ENCODE measurements at places on chromosomes 5 and 9.

DNA sequence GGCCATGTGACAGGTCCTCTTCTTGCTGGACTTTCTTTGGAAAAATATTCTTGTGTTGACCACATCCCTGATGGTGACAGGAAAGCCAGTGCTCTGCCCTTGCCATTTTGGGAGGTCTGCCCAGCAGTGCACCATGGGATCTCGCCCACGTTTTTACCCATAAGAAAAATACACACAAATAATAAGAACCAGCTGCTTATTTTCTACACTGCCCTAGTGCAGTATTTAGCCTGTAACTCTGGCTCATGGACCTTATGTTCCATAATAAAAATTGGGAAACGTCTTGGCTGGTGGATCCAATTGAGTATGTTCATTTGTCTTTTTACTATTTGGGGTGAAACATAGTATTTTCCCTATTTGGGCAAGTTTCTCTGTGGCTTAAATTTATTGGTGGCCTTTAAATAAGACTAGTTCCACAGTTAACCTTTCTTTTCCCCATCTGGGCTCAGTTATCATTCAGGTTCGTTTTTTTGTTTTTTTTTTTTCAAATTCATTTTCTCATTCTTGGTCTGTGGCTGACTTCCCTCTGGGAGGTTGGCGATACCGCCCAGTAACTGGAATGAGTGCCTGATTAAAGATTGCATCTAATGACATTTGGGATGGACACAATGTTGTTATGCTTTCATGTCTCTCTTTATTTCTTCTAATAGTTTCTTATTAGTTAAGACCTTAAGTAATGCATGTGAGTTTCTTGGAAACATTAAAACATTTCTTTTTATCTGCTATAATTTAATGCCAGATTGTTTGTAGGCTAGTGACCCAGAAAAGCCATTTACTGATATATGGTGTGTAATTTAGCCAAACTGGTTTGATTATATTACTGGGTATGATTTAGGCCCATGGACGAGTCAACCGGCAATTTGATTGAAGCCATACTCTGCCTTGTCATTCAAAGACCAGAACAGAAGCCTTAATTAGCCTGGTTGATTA lies 163.7 kb downstream of the FGF10 start:
- DNase-seq = no peak

DNA sequence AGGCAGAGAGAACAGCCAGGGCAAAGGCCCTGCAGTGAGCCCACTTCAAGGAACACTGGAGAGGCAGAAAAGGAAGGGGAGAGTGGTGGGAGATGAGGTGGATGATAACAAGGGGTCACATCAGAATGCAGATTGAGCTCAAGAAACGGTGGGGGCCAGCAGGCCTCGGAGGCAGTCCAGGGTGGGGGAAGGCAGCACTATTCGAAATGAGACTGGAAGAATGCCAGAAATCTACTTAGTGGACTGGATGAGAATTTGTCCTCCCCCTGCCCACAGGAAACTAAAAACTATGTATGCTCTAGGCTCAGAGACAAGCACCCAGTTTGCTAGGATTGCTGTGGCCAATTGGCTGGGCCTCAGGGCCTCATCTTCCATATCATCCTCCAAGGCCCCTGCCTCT lies 148.7 kb downstream of the ADAMTS12 start:
- no peak for DNase-seq

DNA sequence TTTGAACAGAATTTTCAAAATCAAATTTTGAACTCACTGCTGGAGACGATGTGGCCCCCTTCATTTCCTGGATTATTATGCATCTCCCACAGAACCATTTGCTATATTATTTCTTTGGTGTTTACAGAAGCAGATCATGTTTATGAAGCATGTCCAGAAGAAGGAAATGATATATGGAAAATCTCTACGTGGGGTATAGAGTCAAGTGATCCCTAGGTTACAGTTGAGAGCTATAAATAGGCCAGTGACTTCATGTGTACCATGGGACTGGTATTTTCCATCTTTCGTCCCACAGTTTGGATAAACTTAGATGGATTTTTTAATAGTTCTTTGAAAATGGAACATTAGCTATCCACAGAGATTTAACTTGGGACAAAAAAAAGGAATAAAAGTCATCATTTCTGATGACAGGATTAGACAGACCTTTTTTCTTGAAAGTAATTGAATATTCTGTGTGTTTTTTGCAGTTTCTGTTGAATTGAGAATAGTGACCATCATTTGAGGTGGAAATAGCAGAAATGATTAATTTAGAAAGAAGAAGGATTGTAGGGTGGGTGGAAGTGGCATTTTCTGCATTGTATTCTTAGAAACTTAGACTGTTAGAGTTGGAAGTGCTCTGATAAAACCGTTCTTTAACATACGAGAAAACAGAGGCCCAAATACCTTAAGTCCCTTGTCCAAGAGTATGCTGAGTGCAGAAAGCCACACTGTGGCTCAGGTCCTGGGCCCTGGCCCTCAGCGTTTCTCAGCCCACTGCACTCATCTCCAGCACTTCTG lies 136.4 kb downstream of the PIP5K1B start:
- no peak for DNase-seq

DNA sequence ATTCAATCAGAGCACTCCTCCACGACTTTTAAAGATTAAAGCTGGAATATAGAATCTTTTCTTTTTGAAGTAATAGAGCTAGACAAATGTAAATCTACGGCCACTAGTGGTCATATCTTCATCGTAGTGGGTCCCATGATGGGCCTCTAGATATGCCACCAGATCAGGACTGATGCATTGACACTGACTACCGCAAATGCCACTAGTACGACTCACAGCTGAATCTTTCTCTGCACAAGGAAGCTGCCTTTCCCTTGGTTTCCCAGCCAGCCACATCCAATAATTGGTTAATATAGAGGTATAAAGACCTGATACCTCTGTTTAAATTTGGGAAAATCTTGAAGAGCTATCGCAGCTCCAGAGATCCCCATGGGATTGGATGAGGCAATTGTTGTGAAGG lies 37.8 kb upstream of the ADRB2 start:
- no peak for DNase-seq

DNA sequence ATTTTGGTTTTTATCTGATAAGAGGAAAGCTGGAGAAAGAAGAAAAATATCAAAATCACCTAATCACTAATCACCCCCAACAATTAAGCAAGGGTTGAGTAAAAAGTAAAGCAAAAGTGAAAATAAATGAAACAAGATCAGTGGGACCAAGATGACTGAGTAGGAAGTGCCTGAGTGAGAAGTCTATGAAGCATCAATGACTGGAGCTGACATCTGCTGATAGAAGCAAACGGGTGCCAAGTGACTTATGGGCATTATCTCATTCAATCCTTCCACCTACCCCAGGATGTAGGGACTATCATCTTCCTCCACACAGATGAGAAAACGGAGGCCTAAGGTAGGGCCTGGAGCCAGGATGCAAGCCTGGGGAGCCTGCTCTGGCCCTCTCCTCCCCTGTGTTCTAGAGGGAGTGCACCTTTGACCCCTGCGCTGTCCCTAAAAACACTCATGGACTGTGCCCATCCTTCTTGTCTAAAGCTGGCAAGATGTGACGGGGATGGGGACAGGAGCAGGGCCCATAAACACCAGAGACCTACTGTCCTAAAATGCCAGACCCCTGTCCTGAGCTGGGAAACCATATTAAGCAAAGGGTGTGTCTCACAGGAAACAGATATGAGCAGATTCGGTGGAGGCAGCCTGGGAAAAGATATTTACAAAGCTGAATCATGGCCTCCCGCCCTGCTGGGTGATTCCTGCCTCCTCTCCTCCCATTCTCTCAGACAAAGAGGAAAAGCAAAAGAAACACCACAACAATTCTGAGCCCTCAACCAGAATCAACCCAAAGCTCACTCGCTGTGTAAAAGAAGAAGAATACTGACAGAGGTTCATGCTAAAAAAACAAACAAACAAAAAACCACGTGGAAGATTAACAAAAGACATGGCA lies 116.0 kb downstream of the AUH start:
- no peak for DNase-seq

GRCh38 chr5:153562189-153562588 lies 71.7 kb downstream of the GRIA1 start:
- peak; percentile 23 for DNase-seq

GRCh38 chr9:129373361-129373760 lies 195.3 kb upstream of the IER5L start:
- DNase-seq = no peak

DNA sequence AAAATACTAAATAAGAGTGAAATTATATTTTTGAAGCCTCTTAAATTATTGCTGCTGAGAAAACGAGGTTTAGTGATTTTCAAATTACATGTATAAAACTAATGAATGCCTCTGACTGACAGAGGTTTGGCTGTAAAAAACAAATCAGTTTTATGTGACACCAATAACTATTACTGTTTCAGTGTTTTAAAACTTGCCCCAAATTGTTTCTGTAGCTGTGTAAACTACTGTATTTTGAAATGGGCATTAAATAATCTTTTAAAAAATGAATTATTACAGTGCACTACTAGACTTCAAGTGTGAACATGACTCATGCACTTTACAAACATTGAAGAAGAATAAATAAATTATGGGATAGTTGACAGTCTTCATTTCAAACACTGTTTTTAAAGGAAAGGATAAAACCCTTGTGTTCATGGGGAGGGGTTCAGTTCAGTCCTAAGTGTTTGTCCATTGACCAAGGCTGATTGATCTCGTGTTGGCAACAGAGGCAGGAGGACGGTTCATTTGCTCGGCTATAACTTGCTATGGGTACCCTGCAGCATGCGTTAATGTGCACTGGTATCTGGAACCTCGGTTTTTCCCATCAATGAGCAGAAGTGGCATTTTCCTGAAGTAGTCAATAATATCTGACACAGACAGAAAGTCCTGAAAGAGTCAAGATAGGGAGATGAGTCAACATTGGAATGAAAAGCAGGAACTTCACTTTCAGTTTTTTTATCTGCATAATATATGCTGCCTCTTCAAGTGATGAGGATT lies 15.6 kb downstream of the C5orf58 start:
- DNase-seq = no peak

DNA sequence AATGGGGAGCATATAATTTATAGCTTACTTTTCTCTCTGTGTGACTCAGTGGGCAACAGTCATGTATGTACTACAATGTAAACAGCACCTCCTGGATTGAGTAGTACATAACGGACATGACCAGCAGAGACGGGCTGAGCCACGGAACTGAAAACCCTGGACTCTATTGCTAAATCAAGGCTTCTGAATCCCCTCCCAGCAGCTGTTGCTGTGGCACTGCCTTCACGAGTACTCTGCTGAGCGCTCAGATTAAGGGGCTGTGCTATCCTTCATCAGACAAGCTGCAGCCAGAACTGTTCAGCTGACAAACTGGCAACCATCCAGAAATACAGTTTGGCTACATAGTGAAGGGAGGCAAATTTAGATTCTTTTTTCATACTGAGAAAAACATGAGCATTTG lies 131.3 kb upstream of the CCDC180 start:
- no peak for DNase-seq

GRCh38 chr5:25562656-25563055 lies 917.9 kb upstream of the CDH10 start:
- no peak for DNase-seq

DNA sequence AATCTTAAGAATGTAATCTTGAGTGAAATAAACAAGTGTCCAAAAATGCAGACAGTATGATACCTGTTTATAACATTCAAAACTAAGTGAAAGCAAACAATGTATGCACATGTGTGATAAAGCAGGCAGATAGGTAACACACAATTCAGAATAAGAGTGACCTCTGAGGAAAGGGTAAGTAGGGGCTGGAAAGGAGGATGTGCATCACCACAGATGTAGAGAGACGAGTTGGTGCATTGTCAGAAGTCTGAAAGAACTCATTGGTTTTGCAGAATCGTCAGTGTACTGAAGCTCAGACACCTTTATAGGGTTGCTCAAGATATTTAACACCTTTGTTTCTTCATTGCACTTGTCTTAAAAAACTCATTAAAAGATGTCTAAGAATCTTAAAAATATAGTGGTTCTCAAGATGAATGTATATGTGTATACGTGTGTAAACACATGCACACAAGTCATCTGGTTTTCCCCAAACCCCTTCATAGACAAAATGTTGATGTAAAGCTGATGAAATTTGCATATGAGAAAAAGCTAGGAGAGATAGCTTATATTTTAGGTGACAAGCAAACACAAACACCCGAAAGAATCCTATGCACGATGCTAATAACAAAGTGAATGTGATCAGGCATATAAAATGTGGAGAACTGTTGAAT lies 197.6 kb upstream of the MEF2C start:
- no peak for DNase-seq

Data from kidney epithelial cell (primary cell).